ENCODE measurements at places on chromosomes 7 and 10. TPM values are rescaled to one million over a fixed set of nuclear protein-coding genes. Genes with fewer than 3 reads are reported as not detected.

The SLC39A12 gene
- 2.2 TPM for total RNA-seq

The DYNC1I1 gene
- total RNA-seq, result 182 TPM

The PRF1 gene
- not detected for total RNA-seq

The SHOC2 gene
- total RNA-seq, result 187 TPM

The OR2A12 gene
- total RNA-seq, result not detected

The CRHR2 gene
- total RNA-seq, result 1.1 TPM
